ENCODE measurements at places on chromosomes 6 and 20. TPM values are rescaled to one million over a fixed set of nuclear protein-coding genes. Genes with fewer than 3 reads are reported as not detected.

Gene RSPO3
- total RNA-seq = 0.53 TPM

Gene TNFAIP3
- total RNA-seq = 24.5 TPM

Gene ZNF334
- total RNA-seq = not detected

Gene CPNE5
- total RNA-seq = 1.3 TPM

Gene THBD
- 326 TPM for total RNA-seq

Gene SLCO4A1
- 160 TPM for total RNA-seq

Gene TRIM10
- total RNA-seq = not detected

Gene GRM1
- total RNA-seq = not detected

DNA sequence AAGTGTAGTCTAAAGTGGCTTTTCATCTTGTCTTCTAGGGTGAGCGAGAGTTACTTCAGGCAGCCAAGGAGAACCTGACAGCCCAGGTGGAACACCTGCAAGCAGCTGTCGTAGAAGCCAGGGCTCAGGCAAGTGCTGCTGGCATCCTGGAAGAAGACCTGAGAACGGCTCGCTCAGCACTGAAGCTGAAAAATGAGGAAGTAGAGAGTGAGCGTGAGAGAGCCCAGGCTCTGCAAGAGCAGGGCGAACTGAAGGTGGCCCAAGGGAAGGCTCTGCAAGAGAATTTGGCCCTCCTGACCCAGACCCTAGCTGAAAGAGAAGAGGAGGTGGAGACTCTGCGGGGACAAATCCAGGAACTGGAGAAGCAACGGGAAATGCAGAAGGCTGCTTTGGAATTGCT lies 27.1 kb downstream of the C20orf173 start:
- no peak for DNase-seq

DNA sequence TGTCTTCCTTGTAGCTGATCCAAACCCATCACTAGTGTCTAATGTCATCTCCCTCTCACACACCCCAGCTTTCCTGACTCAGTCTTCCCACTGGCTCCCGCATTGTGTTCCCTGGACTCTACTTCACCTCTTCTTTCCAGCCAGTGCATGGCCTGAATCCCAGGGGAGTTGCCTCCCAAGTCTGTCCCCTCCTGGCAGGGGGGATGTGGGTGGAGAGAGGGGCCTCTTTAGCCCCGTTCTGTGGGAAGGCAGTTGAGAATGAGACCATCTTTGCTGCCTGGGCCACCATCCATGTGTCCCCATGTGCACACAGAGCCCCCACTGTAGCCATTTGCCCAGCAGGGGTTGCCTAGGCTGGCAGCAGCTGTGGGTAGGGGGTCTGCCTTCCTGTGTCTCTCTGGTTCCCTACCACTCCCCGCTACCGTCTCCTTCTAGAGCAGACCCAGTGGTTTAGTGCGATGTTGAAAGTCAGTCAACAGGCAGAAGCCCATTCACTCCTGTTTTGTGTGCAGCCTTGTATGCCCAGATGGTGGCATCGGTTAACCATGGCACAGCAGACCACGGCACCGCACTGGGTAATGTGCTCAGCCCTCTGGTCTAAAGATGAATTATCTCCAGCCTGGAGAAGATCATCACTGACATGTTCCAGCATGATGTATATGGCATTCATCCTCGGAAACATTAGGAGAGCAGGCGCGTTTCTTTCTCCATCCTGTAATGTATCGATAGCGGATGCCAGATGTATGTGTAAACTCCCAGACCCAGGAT lies 178.8 kb upstream of the SNX9 start:
- DNase-seq = no peak

- no peak for DNase-seq
Observed at GRCh38 chr20:52047811-52048764, 143.5 kb downstream of the ZFP64 start.

DNA sequence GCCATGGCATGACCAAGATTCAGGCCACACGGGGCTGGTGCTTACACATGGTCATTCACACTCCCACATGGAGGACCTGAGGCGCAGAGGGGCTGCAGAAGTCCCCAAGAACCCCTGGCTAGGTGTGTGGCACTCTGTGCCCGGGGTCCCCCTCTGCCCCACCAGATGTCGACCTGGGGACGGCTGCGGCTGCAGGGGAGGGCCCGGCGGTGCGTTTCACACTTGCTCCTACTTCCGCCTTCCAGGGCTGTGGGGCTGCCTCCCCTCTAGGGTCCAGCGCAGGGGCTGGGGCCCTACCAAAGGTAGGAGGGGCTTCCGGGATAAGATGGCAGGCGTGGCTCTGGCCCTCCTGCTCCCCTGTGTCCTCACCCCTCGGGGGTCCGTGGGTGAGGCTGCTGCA lies 81.1 kb upstream of the SLCO4A1 start:
- no peak for DNase-seq

- DNase-seq = no peak
Observed at GRCh38 chr20:48129345-48129942, 344.2 kb upstream of the SULF2 start.

GRCh38 chr6:139522511-139523220 lies 148.2 kb upstream of the CITED2 start:
- no peak for DNase-seq

DNA sequence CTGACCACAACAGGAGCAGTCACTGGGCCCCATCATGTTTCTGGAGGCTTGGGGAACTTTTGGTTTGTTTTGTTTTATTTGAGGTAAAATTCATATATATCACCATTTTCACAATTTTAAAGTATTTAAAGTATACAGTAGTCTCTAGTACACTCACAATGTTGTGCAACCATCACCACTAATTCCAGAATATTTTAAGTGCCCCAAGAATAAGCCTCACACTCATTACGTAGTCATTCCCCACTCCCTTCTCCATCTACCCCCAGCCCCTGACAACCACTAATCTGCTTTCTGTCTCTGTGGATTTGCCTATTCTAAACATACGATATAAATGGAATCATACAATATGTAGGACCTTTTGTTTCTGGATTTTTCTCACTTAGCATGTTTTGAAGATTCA lies 29.0 kb downstream of the RTN4IP1 start:
- no peak for DNase-seq

DNA sequence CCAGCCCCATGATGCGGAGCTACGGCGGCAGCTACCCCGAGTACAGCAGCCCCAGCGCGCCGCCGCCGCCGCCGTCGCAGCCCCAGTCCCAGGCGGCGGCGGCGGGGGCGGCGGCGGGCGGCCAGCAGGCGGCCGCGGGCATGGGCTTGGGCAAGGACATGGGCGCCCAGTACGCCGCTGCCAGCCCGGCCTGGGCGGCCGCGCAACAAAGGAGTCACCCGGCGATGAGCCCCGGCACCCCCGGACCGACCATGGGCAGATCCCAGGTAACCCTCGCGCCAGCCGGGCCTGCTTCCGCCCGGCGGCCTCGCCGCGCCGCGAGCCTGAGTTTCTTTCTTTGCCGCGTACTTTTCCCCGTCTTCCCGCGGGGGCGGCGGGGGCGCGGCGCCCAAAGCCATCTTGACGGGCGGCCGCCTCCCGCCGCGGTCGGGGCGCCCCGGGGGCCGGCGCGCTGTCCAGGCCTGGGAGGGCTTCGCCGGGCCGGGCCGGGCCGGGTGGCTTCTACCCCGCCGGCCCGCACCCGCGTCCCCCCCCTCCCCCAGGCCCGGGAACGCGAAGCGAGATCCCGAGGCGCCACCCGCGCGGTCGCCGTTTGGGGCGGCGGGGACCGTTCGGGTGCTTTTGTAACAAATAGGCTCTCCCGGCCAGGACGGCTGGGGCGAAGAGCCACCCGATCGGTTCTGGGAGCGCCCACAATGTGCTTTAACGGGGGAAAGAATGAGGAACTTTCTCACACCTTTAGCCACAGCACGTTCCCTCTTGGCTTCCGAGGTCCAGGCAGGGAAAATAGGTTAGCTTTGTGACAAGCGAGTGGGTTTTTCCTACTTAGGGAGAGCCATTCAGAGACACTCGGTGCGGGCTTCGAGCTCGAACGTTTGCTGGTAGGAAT lies 2.3 kb downstream of the ARID1B start:
- DNase-seq = peak; percentile 71

DNA sequence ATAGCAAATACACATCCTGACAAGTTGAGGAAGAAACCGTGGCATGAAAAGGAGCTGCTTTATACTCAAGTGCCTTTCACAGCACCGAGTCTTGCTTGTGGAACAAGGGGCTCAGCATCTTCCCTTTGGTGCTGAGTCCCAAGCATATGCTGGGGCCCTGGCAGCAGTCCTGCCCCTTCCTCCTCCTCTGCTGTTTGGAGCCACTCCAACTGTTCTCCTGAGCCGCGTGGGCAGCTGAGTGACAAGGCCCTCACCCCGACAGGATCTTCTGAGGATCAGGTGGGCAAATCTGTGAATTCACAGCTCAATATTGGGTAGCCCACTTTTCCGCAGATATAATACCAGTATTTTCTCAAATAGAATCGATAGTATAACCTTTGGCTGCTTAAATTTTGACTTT lies 24.7 kb downstream of the DACT2 start:
- DNase-seq = no peak

DNA sequence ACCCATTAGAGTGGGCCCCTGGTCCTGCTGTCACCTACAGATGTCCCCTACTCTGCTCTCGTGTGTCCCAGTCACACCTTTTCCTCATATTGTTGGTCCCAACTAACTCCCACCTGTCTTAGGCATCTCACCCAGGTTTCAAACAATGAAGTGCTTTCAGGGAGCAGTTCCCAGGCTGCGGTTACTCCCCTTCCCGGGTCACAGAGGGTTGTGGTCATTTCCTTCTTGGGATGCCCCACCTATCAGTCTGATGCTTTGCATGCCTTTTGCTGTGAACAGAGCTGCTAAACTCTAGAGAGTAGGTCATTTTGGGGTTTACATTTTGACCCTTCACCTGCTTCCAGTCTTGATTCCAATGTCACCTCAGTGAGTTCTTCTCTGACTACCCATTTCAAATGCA lies 181.6 kb downstream of the CDC5L start:
- no peak for DNase-seq

DNA sequence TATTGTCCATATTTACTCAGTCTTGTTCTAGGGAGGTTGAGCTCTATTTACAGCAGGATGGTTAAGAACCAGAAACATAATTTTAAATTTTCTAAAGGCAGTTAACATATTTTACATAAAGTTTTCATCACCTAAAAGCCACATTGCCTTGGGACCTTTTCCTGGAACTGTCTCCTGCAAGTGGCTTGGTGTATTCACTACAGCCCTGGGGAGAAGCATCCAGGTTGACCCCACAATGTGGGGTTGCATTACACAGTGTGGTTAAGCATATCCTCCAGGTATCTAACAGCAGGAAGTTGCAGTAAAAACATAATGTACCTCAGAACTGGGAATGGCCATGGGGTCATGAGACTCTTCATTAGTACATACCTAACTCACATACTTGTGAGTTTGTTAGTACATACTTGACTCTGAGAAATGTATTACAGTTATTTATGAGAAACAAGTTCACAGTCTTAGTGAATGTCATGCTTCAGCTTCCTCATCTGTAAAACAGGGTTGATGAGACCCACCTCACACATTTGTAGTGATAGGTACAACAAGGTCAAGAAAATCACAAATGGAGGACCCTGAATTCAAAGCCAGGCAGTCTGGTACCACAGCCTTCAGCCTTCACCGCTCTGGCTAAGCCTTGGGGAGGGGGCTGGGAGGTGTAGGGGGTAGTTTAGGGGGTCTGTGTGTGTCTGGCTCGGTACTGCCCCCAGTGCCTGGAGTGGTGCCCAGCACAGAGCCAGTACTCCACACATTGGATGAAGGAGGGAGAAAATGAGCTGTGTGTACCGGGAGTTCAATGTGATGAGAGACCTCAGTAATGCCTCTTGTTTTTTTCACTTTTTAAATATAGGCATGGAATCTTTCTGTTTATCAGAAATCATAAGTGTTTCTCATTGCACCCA lies 52.9 kb downstream of the KAT14 start:
- no peak for DNase-seq

DNA sequence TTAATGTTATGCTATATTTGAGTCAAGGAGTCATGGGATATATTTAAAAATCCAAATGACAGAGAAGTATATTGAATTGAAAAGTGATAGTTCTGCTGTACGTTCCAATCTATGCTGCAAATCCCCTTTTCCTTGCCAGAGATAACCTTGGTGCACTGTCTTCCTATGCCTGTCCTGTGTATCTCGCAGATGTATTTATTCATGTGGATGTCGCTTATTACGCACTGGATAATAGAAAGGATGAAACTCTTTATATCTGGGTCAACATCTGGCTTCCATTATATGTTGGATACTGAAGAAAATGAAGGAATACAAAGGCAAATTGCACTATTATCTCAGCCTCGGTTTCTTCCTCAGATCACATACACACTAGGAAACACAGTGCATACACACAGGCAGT lies 331.3 kb downstream of the BCKDHB start:
- DNase-seq = no peak

DNA sequence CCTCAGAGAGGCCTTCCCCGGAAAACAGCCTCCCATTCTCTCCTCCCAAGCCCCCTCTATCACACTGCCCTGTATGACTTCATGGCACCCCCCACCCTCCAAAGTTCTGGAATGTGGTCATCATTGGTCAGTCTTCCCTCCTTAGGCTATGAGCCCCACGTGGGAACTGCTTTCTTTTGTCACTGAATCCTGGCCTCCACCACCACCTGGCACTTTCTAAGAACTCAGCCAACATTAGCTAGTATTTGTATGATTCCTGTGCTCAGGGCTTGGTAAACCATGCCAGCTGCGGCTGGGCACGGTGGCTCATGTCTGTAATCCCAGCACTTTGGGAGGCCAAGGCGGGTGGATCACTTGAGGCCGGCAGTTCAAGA lies 8.4 kb upstream of the E2F1 start:
- DNase-seq = no peak

DNA sequence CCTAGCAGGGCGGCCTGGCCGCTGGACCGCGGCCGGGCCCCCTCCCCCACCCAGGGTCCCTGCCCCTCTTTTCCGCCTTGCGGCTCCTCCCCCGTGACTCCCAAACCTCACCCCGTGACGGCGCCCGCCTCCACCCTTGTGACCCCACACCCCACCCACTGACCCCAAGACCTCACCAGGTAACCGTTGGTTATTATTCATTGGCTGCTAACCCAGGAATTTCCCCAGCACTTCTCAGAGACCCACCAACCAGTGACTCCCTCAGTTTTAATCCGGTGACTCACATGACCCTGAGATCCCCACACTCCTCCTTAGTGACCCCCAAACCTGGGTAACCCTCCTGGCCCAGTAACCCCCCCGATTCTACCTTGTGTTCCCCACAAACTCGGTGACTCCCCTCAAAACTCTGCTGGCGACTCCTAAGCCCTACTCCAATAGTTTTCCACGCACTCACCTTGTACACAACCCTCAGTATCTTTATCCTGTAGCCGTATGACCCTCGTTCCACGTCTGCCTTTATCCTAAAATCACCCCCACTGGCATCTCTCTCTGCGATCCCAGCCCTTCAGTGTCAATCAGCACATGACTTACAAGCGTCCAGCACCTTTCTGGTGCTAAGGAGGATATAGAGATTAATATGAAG lies 534 bp downstream of the ZNF76 start:
- peak; percentile 82 for DNase-seq

DNA sequence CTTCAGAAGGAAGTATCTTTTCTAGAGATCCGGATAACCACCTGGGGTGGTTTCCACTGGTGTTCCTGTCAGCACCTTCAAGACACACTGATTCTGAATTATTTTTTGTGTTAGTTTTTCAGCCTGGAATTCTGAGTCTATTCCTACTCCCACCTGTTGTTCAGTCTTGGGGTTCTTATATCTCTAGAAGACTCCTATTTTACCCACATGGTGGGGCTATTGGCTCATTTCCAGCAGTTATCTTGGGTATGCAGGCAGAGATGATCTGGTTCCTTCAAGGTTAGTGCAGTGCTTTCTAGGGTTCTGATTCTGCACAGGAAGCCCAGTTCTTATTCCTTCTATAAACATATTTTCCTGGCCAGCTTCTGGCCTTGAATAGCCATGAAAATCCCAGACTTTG lies 175.6 kb upstream of the PDE7B start:
- DNase-seq = no peak

Data from ascending aorta (tissue), 2 donors.